Left colon (tissue), 2 donors: ENCODE measurements at places on chromosomes 3 and 15.
A peak's percentile ranks its signal among the peaks of the same experiment; 100 is the strongest.

- DNase-seq, result peak; percentile 89
Measured at GRCh38 chr3:184777566-184778356, 34.2 kb upstream of the VPS8 start.

- peak; percentile 64 for DNase-seq
Measured at GRCh38 chr3:72482589-72483321, 365.5 kb downstream of the SHQ1 start.

GRCh38 chr3:141441381-141442364 lies 45.2 kb upstream of the RASA2 start:
- peak; percentile 80 for DNase-seq

- DNase-seq, result no peak
Measured at GRCh38 chr3:126999383-126999782, 16.5 kb downstream of the PLXNA1 start.

GRCh38 chr3:51966486-51966885 lies 768 bp downstream of the PCBP4 start:
- no peak for DNase-seq

GRCh38 chr15:37037071-37037655 lies 63.2 kb downstream of the MEIS2 start:
- no peak for DNase-seq
